Right atrium auricular region (tissue), 2 donors: ENCODE measurements at places on chromosomes 2 and 18. TPM values are rescaled to one million over a fixed set of nuclear protein-coding genes. Genes with fewer than 3 reads are reported as not detected.

GRCh38 chr2:51613-52012, 5.3 kb upstream of the FAM110C start:
- DNase-seq = no peak

DNA sequence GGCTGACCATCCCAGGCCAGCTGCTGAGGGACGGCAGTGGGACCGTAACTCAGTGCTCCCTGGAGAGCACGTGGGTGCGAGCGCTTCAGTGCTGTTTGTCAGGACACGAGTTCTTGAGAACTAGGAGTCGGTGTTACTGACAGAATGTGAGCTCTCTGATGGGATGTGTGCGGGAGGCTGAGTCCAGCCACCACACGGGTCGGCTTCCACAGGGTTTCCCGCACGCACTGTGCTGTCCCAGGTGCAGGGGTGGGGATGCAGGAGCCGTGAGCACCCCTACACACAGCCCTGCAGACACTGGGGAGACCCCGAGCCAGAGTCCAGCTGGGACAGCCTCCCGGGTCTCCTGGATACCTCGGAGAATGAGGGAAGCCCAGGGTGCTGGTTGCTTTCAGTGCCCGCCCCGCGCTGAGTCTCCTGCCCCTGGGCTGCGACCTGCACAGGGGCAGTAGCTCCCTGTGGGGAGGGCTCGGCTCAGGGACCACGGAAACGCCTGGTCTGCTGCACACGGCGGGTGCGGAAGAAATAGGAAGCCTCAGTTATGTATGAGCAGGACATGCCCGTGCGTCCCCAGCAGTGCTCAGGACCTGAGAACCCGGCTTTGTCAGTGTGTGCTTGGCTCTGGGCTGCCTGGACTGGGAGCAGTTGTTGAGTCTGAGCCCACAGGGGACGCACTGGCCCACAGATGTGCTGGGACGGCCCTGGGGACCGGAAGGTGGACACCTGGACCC, 71.2 kb downstream of the KCNG2 start:
- DNase-seq = no peak

- DNase-seq = no peak
These were observed 58.3 kb upstream of the TNP1 start for GRCh38 chr2:216918088-216918680.

DNA sequence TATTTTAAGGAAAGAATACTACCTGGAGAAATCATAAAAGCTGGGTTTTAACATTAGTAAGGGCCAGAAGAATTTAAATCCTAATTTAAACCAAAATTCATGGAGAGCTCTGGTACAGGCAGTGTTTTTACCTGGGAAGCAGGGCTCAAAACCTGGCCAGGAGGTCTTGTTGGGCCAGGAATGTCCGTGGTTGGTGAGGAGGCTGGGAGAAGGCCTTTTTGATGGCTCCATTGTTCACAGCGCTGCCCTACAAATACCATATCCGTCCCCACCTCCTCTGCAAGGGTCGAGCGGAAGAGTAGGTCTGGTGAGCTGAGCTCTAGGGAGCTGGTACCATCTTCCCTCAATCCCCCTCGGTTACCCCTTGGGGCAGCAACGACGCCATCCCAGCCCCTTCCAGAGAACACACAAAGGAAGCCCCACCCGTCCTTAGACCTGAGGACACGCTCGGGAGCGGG, 10.9 kb upstream of the HOXD1 start:
- DNase-seq = no peak

- no peak for DNase-seq
These were observed 998 bp upstream of the SLC66A3 start for GRCh38 chr2:11154016-11154922.

GRCh38 chr2:113739849-113740248, 16.6 kb downstream of the SLC35F5 start:
- no peak for DNase-seq

GRCh38 chr2:219426068-219426443, 7.9 kb downstream of the DES start:
- DNase-seq = no peak

DNA sequence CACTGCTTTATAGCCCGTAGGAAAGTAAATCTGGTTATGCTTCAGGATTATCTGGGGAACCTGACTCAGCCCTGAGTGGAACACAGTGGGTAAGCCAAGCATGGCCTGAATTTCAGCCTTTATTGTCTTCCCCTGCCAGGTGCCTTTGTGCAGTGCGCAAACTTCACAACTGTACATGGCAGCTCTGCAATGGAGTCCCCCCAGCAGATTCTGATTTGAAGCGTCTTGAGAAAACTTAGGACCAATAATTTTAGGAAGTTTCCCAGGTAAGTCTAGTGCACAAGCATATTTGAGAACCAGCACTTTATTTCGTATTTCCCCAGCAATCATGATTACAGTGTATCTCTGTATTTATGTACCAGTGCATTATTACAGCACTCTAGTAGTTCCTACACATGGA, 112.1 kb upstream of the ARL4C start:
- DNase-seq = no peak

GRCh38 chr2:216879727-216880508, 20.1 kb upstream of the TNP1 start:
- DNase-seq = no peak

- no peak for DNase-seq
These were observed 16.6 kb upstream of the GALNT1 start for GRCh38 chr18:35564795-35565453.

- no peak for DNase-seq
These were observed 18.4 kb downstream of the KIAA2012 start for GRCh38 chr2:202091476-202091875.

- no peak for DNase-seq
These were observed 58.4 kb downstream of the UBE2E3 start for GRCh38 chr2:181038796-181039195.

GRCh38 chr2:107687073-107687472, 139.6 kb upstream of the RGPD4 start:
- DNase-seq = no peak

DNA sequence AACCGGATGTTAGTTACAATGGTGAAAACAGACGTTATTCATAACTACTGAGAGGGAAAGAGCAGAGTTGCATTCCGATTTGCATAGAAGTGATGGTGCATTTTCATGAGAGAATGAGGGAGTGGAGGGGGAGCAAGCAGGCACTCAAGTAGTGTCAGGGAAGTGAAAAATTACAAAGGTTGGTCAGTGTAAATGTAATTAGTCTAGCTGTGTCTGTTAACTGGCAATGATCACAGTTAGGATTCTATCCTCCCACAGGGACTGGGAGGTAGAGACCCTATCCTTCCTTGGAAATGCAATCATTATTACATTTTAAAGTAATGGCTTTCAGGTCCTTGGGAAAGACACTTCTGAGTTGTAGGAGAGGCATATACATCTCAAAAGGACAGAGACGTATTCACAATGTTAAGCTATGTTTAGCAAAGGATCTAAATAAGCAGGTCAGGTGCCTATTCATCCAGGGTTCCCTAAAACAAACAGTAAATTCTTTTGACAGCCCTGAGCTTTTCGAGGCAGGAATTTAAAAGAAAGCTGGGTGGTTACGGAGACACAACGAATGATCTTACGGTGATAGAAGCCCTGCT, 1671.8 kb upstream of the DDX18 start:
- DNase-seq = no peak

DNA sequence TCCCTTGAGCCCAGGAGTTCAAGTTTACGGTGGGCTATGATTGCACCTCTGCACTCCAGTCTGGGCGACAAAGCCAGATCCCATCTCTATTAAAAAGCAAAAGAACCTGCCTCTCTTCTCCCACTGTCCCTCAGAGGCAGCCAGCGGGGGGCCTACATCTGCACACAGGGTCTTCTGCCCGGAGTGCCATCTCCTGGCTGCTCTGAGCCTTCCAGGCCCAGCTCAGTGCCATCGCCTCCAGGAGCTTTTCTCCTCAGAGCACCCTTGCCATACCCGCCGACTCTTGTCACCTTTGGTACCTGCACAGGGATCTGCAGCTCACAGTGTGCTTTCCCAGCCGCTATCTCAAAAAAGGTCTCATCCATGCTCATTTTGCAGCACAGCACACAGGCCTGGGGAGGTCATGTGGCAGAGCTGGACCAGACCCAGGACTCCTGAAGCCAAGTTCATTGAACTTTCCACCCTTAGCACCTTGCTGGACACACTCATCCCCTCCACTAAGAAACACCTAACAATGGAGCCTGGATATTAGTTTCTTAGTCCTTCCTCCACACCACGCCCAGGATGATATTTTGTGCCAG, 186.3 kb downstream of the HAUS1 start:
- peak; percentile 48 for DNase-seq

DNA sequence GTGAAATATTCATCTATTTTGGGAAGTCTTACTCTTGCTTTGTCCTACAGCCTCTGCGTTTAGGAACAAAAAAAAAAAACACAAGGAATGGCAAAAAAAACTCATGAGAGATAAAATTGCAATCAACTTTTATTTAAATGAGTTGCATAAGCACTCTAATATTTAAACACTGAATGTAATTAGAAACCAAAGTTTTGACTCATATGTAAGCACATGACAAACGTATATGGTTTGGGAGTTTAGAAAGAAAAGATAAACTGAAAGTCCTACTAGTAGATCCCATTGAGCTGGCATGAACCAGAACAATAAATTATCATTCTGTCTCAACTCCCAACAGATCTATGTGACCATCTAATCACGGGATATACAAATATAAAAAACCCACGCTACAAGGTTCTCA, 44.8 kb downstream of the REV1 start:
- no peak for DNase-seq

- no peak for DNase-seq
These were observed 41.5 kb downstream of the SLC38A11 start for GRCh38 chr2:164913640-164914350.

DNA sequence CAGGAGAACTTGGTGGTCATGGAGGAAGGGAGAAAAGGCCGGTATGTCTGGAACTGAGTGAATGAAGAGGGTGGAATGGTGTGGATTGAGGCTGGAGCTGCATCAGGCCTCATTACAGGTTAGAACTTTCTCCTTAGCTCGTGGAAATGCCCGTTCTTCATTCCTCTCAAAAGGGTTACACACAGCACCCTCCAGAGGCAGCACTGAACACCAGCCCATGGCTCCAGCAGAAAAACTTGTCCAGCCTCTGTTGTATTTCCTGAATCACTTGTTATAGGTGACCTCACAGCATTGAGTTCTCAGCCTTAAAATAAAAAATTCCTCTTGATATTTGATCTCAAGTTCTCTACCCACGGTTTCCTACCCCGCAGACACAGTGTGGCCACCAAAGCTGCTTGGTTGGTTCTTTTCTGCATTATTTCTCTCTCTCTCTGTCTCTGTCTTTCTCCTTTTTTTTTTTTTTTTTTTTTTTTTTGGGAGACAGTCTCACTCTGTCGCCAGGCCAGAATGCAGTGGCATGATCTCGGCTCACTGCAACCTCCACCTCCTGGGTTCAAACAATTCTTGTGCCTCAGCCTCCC, 89.6 kb downstream of the ITGB1BP1 start:
- DNase-seq = peak; percentile 74

DNA sequence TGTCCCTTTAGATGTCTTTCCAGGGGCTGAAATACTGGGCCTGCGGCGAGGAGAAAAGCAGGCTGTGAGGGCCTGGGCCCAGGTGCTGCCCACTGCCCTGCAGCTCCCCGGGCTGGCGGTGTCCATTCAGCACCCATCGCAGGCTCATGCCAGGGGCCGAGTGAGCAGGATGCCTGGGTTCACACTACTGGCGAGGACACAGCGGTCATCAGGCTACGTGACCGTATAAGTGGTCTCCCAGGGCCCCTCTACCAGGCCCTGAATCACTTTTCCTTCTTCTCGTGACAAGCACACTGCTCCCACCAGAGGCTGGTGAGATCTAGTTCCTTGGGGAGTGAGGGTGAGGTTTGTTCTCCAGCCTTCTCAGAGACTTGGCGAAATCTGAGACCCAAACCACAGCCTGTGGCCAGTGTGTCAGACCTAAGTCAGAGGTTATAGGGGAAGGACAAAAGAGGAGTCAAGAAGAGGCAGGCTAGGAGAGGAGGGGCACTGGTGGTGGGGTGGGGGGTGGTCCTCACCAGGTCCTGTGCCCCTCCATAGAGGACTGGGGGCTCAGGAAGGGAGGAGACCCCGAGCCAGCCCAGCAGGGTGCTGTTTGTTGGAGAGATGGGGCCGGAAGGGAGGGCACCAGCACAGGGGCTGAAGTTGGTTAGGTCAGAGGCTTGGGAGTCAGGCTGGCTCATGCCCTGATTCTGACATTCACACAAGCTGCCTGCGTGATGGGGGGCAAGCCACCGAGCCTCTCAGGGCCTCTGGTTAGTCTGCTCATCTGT, 6.6 kb upstream of the SEMA4C start:
- no peak for DNase-seq

DNA sequence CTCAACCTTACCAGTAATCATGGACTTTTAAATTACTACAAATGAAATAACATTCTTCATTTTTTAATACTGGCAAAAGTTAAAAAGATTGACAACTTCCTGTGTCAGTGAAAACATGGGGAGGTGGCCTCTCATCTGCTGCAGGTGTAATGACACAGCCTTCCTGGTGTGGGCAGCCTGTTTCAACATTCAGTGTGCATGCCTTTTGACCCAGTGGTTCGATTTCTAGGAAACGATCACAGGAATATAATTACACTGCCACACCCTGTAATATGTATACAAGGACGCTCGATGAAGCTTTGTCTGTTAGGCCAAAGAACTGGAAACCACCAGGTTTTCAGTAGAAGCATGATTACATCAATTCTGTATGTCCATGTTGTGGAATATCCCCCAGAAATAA, 68.7 kb downstream of the MTHFD2 start:
- no peak for DNase-seq

GRCh38 chr2:147464737-147465357, 380.0 kb upstream of the ACVR2A start:
- DNase-seq = no peak

DNA sequence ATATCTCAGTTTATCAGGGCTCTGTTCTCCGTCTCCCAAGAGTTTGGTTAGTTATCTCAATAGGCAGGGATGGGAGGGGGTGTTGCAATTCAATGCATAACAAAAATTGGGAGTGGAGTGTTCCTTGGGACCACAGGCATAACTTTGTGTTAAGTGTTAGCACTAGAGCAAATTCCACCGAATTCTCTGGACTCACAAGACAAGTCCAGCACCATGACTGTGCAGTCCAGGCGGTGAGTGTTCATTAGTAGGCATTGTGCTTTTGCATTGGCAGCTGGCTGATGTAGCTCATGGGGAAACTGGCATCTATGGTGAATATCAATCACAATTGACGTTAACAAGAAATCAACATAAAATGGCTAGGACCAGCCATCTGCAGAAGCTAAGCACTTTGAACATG, 79.0 kb upstream of the CABLES1 start:
- DNase-seq = no peak

DNA sequence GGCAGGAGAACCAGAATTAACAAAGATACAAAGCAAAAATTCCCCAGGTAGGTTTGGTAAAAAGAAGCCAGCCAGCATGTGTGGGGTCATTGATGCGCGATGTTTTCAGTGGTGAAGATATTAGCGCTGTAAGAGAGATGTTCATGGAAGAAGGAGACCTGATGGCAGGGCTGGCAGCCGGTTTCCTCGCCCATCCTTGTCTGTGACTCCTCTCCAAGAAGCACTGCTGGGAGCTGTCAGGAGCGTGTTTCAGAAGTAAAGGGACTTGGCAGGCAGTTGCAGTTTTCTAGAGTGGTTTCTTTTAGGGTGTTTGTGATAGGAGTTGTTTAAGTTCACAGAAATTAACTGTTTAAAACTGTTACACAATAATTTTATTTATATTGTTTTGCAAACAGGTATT, 24.6 kb downstream of the TAF1B start:
- no peak for DNase-seq

The PROM2 gene
- total RNA-seq = 0.35 TPM

The CCNYL1 gene
- 10.2 TPM for total RNA-seq

The UBXN4 gene
- total RNA-seq = 48.7 TPM

The ZCCHC2 gene
- 12.9 TPM for total RNA-seq

The SETBP1 gene
- 7.8 TPM for total RNA-seq

The SIGLEC15 gene
- total RNA-seq = not detected

The CCBE1 gene
- 0.94 TPM for total RNA-seq

The SLC4A5 gene
- total RNA-seq = 0.28 TPM

The PAX8 gene
- 1.2 TPM for total RNA-seq

The CRYBA2 gene
- not detected for total RNA-seq

The TEX44 gene
- total RNA-seq = not detected
